ENCODE measurements at places on chromosomes 2 and 18.

DNA sequence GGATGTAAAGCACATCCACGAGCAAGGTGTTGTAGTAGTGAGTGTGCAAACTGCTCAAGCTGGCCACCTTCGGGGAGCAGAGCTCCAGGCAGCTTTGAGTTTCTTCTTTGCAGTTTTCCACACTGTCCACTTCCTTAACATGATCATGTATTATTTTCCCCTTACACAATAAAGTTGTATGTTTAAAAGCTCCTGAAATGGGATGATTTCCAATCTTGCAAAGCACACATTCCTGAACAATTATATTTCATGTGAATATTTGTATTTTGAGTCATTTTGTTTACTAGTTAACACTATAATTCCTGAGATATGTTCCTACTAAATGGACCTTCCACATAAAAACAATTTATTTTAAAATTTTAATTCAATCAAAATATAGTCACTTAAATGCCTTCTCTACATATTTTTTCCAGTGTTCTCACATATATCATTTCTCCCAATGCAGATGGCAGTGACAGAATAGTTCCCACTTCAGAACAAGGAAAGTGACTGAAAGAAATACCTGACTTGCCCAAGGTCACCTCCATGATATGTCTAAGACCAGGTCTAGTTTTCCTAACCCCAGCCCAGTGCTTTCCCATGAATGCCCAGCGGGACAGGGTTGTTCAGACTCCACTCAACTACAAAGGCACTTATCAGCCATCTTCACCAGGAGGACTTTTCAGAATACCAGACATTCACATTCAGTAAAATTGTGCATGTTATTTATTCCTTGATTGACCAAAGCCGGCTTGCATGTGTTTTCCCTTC, 5.5 kb downstream of the CYB5A start:
- no peak for DNase-seq

DNA sequence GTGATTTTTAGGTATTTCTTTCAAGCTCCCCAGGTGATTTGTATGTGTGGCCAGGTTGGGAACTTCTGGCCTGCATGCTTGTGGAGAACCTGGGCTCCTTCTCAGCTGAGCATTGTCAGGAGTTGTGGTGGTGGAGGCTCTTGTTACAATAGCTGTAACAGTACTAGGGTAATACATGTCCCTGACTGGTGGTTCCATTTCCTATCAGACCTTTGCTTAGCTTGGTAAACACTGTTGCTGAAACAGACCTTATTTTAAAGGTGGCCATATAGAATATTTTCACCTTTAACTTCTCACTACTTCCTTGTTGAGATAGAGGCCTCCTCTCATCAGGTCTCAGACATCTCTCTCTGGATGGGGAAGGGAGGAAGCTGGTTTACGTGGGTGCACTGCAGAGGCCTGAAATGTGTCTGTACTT, 79.2 kb downstream of the SETBP1 start:
- DNase-seq = no peak

DNA sequence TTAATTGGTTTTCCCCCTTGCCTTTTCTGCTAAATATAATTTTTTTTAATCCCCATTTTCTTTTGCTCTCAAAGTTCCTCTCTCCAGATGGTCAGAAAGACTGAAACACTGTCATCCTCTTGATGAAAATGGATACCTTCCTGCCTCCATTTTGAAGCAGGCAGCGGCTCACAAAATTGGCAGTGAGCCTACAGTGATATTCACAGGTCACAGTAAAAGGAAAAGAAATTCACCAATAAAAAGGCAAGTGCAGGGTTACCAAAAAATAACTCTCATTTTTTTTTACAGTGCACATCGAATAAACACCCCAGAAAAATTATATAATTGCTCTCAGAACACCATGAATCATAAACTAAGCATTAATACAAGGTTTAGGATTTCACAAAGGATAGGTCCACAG, 307.5 kb downstream of the TCF4 start:
- DNase-seq = no peak

DNA sequence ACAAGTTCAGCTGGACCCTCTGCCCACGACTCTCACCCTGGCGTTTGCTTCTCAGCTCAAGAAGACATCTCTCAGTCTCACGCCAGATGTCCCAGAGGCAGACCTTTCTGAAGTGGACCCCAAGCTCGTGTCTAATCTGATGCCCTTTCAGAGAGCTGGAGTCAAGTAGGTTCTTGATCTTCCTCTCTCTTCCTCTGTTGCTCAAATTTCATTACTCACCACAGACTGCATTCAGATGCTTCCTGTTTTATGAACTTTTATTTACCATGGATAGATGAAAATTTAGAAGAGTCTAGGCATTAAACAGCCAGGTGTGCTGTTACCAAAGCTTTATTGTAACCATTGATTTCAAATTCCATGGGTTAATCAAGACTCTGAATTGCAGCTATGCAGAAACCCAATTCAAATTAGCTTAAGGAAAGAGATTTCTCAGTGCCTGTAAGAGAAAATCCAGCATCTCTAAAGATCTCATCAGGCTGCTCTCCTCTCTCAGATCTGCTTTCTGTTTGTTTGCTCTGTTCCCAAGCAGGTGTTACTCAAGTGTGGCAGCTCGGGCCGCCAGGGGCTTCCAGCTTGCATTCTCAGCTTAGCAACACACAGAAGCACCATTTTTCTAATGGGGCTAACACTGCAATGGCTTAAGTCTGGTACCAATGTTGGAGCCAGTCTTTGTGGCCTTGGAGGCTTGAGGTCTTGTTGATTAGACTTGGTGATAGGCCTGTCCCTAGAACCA, 16.5 kb downstream of the SMARCAL1 start:
- no peak for DNase-seq
